AG04450 (cell line): ENCODE measurements at places on chromosomes 13 and 19.

GRCh38 chr13:30002577-30002976 is 152.2 kb upstream of the UBL3 start:
- DNase-seq, result peak; percentile 45

DNA sequence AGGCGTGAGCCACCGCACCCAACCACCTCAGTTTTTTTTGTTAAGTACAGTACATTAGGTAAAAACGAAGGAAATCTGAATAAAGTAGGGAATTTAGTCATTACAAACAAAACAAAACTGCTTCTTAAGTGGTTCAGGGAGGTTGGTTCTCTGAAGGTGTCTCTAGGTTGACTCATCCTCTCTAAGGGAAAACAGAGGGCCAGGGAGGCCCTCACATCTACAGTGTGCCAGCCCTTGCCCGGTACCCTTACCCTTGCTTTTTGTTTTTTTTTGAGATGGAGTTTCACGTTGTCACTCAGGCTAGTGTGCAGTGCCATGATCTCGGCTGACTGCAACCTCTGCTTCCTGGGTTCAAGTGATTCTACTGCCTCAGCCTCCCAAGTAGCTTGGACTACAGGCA is 17.2 kb upstream of the JUND start:
- DNase-seq, result no peak

- no peak for DNase-seq
Observed at GRCh38 chr13:77177646-77178045, 149.2 kb downstream of the MYCBP2 start.

DNA sequence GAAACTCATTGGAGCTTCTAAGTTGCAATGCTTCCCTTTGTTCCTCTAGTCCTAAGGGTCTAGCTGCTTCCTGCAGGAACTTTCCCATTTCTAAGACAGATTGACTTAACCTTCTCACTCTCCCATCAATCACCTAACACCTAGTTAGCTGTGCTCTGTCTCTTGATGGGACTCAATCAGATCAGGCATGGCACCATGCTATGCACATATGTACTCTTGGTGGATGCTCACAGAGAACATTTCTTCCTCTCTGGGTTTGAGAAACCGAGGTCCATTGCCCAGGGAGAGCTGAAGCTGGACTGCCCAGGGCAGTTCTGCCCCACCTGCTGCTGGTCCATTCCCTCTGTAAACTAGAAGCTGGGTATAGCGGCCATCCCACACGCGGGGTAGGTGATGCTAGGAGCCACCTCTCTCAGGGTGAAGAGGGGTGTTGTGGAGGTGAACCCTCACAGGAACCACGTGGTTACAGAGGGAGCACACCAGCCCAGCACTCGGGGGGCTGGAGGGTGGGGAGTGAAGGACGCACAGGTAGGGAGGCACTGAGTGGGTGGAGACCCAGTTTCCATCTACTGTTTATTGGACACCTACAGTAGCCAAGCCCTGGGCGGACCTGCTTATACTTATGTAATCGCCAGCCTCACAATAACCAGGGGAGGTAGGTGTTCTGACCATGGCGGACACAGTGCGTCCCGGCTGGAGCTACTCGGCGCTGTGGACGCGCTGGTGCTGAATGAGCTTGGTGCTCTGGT is 3.1 kb upstream of the UBE2M start:
- no peak for DNase-seq

GRCh38 chr13:84234416-84234815 is 352.1 kb upstream of the SLITRK1 start:
- DNase-seq, result no peak

DNA sequence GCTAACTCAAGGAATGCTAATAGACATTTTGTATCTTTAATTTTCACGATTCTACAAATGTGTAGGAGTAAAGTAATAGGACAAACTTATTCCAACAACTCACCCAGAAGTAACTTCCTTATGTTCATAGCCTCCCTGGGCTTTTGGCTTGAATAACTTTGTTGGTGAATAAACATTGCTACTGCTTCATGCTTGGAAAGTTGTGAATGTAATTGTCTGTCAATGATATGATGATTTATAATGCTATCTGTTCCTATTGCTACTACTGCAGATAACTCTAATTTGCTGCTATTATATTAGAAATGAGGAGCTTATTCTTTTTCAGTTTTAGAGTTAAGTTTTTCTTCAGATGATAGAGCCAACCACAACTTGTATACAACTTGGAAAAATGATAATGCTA is 307.7 kb downstream of the PCDH9 start:
- no peak for DNase-seq

DNA sequence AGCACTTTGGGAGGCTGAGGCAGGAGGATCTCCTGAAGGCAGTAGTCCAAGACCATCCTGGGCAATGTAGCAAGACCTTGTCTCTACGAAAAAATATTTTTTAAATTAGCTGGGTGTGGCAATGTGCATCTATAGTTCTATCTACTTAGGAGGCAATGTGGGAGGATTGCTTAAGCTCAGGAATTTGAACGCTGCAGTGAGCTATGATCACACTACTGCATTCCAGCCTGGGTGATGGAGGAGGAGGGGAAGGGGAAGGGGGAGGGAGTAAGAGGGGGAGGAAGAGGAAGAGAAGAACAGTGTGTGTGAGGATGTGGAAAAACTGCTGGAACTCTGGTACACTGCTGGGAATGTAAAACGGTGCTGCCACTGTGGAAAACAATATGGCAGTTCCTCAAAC is 9.2 kb upstream of the CLIP3 start:
- peak; percentile 59 for DNase-seq

DNA sequence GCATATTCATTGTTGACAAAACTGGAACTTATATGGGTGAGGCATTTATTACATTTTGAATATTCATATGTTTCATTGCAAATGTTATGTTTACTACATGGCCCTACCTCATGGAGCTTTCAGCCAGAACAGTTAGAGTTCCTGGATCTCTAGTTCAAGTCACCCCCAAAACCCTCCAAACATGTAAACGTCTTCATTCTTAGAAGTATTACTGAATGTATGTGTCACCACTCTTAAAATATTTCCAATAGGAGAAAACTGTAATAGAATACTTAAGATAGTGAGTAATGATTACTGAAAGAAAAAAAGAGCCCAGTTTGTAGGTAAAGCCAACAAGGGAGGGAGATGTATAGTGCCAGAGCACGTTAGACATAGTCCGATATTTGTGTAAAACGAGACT is 23.5 kb downstream of the URI1 start:
- peak; percentile 54 for DNase-seq

DNA sequence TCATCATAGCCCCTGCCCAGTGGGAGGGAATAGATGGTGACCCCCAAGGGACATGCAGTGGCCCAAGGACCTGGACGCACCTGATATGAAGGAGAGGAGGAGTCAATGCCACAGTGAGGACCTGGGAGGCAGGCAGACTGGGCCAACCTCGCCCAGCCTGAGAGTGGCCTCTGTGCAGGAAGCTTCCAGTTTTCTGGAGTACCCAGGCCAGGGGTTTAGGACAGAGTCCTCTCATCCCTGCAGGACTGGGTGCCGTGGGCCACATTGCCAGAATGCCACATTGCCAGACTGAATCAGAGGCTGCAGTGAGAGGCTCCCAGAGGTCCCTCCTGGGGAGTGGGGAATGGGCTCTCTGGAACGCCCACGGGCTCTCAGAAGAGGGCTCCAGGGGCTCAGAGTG is 82.9 kb upstream of the VSTM2B start:
- DNase-seq, result no peak

DNA sequence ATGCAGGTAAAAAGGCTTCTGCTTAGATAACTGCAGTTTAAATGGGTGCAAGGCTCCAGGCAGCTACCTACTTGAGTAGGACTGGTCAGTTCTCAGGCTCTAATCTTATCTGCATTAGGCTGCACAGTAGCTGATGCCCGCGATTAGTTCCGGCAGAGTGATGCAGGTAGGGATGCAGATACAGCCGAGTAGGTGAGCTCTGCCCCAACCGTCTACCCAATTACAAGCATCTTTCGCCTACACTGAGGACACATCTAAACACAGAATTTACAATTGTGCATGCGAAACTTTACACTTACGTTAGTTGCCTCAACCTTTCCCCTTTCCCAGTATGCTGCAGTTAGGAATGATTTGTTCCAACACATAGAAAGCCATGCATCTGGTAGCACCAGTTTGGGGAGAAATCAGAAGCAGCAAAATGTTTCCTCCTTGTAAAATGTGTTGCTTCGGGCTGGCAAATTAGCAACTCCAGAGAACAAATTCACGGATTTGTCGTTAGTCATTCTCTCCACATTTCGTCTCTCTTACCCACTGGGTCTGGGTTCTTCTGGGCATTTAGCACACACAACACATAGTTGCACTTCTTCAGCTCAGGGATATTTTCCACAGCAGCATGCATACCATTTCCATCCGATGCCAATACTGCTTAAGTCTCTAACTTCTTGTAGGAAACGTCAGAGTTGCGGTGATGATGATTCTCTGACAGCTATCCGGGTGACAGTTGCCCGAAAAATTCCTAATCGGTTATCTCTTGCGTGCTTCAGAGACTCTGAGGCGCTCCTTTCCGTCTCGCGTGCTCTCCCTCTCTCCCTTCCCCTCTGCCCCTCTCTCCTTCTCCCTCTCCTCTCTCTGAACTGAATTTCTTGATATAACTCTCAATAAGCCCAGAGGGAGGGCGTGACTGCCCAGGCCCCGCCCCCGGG is at the start of gene PCDH9:
TSS of gene PCDH9 (minus strand) at position 856 of the 923 bp plus-strand sequence. CDS start 1,896 bp downstream, outside the sequence.
- no peak for DNase-seq

GRCh38 chr19:41159881-41160280 is 33.1 kb upstream of the CYP2S1 start:
- no peak for DNase-seq

DNA sequence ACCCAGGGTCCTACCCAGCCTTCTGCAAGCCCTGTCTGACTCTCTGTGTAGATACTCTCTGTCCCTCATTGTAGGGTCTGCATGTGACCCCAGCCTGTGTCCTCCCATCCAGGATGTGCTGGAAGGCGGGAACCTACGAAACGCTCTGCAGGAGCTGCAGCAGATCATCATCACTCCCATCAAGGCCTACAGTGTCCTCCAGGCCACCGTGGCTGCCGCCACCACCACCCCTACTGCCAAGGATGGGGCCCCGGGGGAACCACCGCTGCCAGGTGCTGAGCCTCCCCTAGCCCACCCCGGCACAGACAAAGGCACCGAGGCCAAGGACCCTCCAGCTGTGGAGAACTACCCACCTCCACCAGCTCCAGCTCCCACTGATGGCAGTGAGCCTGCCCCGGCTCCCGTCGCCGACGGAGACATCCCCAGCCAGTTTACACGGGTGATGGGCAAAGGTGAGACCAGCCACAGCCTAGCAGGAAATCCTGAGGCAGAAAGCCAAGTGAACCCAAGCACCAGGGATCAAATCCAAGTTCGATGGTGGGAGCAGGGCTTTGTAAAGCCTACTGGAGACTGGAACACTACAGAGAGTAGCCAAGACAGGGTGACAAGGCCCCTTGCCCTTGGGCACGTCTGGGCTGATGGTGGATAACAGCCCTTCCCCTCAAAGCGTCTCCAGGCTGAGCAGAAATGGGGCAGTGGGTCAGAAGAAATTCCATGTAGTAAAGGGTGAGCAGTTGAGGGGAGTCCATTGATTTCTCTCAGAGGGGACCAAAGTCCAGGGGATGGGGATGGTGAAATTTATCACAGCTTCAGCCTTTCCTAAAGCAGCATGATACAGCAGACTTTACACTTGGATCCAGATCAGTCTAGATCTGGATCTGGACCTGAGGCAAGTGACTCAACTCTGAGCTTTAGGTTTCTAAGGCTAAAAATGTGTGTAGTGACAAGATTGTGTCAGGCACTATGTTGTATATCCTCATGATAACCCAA is 13.2 kb downstream of the PAF1 start:
- no peak for DNase-seq

- no peak for DNase-seq
Observed at GRCh38 chr13:103866048-103866447, 799.8 kb upstream of the SLC10A2 start.

DNA sequence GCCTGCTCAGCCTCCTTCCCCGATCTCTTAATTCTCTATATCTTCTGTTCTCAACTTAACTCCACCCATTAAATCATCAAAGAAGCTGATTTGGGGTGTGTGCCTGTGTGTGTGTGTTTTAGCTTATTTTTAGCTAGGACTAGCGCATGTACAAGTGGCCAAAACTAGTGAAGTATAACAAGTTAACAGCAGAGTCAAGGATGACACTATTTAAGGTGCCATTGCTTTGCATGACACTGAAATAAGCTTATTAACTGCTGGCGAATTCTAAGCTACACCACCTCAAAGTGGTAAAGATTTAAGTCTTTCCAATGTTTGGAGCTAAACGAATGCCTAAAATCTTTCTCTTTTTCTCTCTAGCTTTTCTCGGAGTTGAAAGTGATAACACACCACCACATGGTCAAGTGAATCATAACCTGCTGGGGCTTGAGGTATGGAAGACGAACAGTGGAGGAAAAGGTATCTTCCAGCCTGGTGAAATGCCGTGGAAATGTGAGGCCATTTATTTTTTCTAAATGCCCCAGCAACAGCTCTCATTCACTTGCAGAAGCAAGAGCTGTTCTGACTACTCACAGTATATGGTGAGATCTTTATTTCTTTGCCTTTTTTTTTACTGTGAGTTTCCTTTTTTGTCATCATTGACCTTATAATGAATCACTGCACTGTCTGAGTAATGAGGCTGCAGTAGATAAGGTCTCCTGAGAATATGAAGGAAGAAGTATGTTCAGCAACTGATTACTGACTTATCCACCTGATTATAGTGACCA is 570.3 kb downstream of the PCDH9 start:
- DNase-seq, result no peak

DNA sequence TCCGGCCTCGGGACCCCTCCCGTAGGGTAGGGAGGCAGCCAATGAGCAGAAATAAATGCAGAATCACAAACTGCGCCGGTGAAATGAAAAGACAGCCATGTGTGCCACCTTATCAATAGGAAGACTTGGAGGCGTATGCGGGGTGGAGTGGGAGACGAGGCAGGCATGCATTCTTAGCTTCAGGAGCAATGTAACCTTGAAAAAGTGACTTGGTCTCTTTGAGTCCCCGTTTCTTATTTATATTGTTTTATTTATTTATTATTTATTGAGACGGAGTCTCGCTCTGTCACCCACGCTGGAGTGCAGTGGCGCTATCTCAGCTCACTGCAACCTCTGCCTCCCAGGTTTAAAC is 16.0 kb downstream of the SSC5D start:
- no peak for DNase-seq

DNA sequence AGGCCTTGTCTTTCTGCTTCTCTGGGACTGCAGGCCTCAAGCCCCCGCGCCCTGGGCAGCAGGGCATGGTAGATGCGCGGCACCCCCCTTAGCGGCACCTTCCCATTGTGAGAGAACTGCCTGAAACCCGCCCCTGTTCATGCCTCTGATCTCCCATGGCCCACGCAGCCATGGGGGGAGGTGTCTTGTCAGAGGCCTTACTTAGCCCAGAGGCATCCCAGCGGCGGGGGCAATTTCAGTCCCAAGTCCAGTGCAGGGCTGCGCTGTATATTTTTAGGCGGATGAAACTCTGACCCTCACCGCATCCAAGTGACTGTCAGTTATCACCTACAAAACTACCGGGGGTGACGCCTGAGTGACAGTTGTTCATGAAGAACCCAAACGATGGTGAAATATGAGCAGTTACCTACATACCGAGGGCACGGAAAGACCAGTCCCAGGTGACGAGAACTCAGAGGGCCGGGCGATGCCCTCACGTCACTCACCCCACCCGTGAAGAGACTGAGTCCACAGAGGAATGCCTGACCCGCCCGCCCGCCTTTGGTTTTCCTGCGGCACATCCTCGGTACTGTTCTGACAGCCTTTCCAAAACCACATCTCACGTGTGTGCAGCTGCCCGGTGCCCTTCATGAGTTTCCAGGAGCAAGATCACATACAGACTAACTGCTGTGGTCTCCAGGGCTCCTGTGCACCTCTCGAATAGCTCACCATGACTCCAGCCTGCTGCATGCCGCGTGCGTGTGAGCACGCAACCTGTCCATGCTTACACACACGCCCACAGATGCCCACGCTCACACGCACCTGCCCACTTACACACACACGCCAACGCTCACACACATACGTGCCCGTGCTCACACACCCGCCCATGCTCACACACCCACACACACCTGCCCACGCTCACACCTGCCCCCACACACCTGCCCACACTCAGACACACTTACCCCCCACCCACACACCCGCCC is 14.4 kb downstream of the IL17D start:
- DNase-seq, result no peak
